Activated CD8-positive, alpha-beta memory T cell treated with anti-CD3 and anti-CD28 coated beads for 4 hours (primary cell): ENCODE measurements at places on chromosomes 2 and 18.
A peak's percentile ranks its signal among the peaks of the same experiment; 100 is the strongest.

DNA sequence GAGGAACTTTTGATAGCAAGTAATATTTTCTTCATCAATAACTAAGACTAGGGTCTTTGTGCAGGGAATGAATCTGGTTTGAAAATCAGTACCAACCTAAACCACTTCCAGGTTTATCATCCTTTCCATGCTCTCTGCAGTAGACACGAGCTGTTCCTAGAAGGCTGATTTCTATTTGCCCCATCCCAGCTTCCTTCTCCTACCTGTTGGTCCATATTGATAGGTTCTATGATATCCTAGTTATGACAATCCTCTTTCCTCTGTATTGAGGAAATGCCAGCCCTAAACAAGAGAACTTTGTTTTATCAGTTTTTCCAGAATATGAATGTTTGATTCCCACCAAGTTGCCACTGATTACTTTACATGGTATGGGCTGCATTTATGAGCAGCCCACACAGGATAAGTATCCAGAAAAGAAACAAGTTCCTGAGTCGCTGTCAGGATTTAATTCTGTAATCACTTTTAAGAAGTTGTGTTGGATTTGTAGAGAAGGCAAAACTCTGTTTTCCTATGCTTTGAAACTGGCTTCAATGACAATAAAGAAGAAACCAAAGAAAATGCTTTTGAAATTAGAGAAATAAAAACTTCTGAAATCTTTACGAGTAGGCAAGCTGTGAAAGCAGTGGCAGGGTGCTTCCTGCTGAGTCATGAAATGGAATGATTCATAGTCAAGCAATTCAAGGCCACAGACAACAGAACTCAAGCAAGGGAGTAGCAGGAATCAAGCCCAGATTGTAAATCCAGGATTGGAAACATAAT lies 37.3 kb upstream of the TANK start:
- DNase-seq = no peak

GRCh38 chr2:2234398-2235195 lies 96.5 kb downstream of the MYT1L start:
- DNase-seq = no peak

DNA sequence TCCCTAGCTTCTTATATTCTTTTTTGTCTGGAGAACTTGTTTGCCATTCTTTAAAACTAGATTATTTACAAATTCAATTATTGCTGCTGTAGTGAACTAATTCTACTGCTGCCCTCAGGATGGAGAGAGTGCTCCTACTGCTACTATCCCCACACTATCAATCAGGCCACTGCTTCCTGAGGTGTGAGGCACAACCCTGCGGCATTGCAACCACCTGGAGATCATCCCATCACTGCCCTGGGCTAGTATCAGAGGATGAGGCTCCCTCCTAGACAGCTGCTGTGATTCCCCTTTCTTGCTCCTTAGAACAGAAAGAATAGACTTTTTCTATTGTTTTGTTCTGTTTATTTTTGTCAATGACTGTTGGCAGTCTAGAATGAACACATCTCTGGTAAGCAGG lies 146.6 kb downstream of the CDH19 start:
- DNase-seq = no peak

GRCh38 chr2:37585295-37585908 lies 86.0 kb downstream of the CDC42EP3 start:
- no peak for DNase-seq

- DNase-seq = no peak
Observed at GRCh38 chr2:10402653-10403215, 45.4 kb downstream of the ODC1 start.

DNA sequence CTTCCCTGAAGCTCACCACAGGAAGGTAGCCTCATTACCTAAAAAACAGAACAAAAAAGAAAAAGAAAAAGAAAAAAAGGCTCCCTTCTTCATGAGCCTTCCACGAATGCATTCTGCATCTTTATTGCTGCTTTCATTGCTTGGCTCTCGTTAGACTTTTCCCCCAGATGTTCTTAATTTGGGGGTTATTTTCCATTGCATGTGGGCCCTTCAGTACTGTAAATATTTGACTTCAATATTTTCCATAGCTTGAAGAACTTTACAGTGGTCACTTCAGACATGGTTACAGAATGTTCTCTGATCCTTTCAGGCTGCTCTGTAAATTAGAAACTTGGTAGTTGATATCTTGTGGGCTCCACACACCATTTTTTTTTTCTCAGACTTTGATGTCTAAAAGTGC lies 65.6 kb upstream of the COPS8 start:
- no peak for DNase-seq

- DNase-seq = no peak
Observed at GRCh38 chr2:237968048-237968862, 1.4 kb downstream of the UBE2F start.

- no peak for DNase-seq
Observed at GRCh38 chr2:235041221-235041917, 89.6 kb downstream of the SH3BP4 start.

DNA sequence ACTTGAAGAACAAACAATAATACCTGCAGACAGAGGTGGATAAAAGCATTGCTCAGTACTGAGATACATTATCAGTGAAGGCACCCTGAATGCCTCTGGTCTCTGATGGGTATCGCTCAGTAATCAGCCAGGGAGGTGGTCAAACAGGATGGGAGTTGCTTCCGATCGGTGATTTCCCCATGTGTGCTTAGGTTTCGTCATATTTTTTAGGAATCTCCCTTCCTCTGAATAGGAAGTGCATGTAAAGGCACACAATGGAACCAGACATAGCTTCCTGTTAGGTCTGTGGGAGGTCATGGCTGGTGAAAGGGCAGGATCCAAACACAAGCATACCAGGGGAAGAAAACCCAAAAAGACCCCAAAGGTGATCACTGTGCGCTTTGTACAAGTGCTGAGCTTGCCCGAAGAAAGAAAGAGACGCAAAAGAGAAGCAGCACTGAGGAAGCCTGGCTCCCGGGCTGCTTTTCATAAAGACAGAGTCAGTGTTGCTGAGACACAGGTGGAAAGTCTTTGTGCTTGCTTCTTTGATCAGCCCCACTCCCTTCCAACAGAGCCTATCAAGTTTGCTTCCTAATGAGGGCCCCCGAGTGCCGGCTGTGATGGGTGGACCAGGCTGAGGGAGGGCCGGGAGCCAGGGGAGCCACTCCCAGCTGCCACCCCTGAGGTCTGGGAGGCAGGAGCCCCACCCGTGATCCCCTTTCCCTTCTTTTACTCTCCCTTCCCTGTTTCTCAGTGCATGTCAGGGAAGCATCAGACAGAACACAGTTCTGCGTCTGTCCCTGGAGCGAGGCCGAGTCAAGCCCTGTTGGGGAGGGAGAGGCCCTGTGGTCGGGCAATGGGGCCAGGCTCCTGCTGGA lies 138.2 kb downstream of the SH3RF3 start:
- DNase-seq = no peak

DNA sequence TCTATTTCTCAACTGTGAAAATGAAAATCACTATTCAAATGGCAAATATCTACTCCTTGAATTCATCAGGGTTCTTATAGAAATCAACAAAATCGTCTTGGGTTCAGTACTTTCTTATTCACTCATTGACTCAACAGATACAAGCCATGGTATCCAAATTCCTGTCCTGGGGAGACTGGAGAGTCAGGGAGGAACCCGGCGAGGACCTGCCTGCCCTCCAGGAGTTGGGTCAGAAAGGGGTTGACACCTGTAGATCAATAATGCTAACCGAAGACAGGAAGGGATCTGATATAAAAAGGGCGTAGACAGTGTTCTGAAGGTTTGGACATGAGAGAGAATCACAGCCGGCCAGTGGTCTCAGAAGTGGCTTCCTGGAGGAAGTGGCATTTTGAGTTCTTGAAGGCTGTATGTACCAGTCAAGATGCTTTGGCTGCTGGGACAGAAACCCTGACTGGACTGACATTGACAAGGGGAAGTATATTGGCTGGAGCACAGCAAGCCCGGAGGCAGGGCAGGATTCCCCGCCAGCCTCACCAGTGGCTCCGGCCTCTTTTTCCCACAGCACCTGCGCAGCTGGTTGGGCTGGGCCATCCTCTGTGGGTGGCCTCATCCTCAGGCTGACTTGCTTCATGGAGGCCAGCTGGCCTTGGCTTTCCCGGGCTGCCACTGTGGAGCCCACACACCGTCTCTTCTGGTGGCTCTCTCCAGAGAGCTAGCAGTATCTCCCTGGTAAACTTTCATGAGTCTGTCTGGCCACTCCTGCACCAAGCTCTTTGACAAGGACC lies 3.0 kb downstream of the LRRFIP1 start:
- DNase-seq = no peak

DNA sequence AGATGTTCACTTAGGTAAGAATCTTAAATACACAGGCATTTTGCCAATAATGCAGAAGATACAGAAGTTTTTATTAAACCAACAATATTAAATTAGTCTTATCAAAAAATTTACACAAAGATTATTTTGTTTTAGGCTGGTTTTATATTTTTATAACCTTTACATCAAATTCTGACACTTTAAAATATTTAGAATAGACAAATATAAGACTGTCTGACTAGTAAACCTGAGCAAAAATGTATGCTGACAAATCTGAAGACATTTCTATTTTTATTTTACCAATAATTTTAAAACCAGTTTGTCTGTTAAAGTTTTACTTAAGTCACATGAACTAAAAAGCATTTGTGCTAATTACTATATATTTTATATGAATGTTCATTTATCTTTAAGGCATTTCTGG lies 72.1 kb upstream of the ZNF236 start:
- no peak for DNase-seq

- no peak for DNase-seq
Observed at GRCh38 chr18:2982022-2982421, 30.9 kb downstream of the LPIN2 start.

DNA sequence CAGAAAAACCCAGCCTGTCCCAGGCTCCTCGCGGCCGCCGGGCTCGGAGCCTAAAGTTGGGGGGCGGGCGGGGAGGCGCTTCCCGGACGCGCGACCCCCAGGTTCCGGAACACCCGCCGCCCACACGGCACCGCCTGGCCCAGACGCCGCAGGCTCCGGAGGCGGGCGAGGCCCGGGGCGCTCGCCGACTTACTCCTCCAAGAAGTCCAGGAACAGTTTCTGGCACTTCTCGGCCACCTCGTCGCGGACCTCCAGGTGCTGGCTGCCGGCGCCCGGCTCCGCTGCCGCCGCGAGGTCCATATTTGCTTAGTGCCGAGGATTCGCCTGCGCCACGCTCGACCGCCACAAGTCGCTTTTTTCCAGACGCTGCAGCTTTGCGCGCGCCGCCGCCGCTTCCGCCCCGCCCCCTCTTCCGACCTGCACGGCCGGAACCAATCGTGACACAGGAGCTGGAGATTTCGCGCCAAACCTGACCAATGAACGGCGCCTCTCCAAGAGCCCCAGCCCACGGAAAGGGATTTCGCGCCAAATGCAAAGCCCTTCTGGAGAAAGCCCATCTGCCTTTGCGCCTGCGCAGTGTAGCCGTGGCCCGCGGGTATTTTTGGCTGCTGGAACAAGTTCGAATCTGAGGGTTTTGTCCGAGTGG lies at the start of gene MCM6:
Gene MCM6, minus strand, starts transcription at position 378 of the 646 bp plus-strand sequence. Its CDS starts 78 bp downstream, at position 300.
- DNase-seq = peak; percentile 93

DNA sequence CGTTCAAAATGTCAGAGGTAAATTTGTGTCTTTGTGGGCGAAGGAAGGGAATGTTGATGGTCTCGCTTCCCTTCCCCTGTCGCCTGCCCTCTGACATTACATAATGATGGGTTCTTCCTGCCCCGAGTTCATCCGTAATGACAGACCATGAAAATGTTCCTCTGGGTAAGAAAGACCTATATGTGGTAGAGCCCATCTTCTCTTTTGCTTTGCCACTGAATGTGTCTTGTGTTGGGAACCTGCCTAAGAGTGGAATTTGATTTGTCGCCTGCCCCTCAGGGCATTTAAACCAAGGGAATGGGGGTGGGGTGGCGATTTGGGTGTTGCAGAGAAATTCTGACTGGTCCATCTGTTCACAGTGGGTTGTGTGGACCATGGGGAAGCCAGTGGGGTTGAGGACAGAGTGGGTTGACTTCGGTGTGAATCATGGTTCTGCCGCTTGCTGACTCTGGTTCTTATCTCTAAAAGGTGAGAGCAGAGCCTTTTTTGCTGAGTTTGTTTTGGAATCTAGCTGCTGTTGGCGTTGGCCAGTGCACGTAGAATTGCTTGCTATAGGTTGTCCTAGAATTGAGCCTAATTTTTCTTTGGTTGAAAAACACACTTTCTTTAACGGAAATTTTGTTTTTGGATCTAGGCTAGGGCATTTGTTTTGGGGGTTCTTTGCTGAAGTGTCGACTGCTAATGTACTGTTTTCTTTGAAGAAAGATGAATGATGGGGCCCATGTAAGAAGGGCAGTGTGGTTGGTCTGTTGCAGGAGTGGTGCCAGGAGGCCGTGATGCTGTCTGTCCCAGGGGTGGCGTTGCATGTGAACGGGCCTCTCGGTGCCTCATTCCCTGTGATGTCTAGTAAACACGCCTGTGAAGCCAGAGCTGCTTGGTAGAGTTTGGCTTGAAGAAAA lies 1.3 kb downstream of the INPP4A start:
- no peak for DNase-seq

- no peak for DNase-seq
Observed at GRCh38 chr18:43794363-43794762, 517.1 kb upstream of the SYT4 start.

GRCh38 chr18:76357585-76358260 lies 137.3 kb downstream of the ZNF516 start:
- DNase-seq = no peak

DNA sequence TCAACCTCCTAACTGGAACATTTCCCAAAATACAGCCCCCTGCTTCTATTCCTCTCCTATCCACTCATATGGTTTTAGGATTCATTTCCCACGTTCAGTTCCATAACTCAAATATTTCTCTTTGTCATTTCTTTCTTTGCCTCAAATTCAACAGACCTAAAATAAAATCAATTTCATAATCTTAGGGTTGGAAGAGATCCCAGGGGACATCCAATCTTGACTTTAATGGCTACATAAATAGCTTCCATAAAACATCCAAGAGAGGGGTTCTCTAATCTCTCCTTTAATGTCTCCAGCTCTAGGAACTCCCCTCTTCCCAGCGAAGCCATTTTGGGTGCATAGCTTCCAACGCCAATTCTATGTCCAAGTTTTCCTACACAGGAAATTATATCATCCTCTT lies 33.8 kb downstream of the RBKS start:
- DNase-seq = no peak

- no peak for DNase-seq
Observed at GRCh38 chr2:84424152-84424551, 34.9 kb downstream of the SUCLG1 start.

DNA sequence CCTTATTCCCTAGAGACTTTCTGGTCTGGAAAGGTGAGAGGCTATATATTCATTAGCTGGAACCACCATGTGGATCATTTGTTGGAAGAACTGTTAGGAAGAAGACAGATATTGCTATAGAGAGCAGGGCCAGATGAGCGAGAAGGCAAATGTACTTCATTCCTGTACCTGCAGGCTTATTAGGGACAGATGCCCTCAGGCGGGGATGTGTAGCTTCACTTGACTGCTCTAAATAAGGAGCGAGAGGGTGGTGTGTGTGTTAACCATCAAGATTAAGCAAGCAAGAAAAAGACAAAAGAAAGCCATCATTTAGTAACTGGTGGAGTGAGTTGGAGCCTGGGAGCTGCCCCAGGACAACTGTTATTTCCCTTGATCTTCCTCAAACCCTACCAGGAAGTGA lies 36.4 kb downstream of the NEDD4L start:
- no peak for DNase-seq

GRCh38 chr2:2834105-2834504 lies 503.0 kb upstream of the MYT1L start:
- no peak for DNase-seq
